Calu3 (cell line): ENCODE measurements at places on chromosomes 7 and 10. TPM values are rescaled to one million over a fixed set of nuclear protein-coding genes. Genes with fewer than 3 reads are reported as not detected.

- no peak for DNase-seq
- H3K4me1 ChIP-seq = no peaks in the 10 kb centered on the region
- no peaks in the 10 kb centered on the region for H3K27me3 ChIP-seq
- H3K27ac ChIP-seq = no peak overlapping the region
- no peak overlapping the region for H3K4me3 ChIP-seq
Measured at GRCh38 chr7:147700702-147701101, 889.9 kb upstream of the C7orf33 start.

GRCh38 chr10:115572740-115573455 lies 479.7 kb downstream of the ATRNL1 start:
- H3K36me3 ChIP-seq = no peaks in the 10 kb centered on the region
- H3K27me3 ChIP-seq = no peaks in the 10 kb centered on the region
- no peak overlapping the region for H3K4me3 ChIP-seq

- H3K4me1 ChIP-seq = no peaks in the 10 kb centered on the region
- no peaks in the 10 kb centered on the region for H3K36me3 ChIP-seq
- H3K27ac ChIP-seq = no peak overlapping the region
- no peak overlapping the region for H3K4me3 ChIP-seq
- DNase-seq = no peak
- H3K27me3 ChIP-seq = peaks cover 13% of the 10 kb centered on the region
Measured at GRCh38 chr7:100779359-100779758, 46.0 kb downstream of the ZAN start.

GRCh38 chr7:138712652-138713051 lies 11.5 kb upstream of the SVOPL start:
- H3K4me3 ChIP-seq = no peak overlapping the region
- H3K36me3 ChIP-seq = no peaks in the 10 kb centered on the region
- no peak overlapping the region for H3K27ac ChIP-seq
- no peak for DNase-seq
- no peaks in the 10 kb centered on the region for H3K4me1 ChIP-seq
- H3K27me3 ChIP-seq = no peaks in the 10 kb centered on the region

DNA sequence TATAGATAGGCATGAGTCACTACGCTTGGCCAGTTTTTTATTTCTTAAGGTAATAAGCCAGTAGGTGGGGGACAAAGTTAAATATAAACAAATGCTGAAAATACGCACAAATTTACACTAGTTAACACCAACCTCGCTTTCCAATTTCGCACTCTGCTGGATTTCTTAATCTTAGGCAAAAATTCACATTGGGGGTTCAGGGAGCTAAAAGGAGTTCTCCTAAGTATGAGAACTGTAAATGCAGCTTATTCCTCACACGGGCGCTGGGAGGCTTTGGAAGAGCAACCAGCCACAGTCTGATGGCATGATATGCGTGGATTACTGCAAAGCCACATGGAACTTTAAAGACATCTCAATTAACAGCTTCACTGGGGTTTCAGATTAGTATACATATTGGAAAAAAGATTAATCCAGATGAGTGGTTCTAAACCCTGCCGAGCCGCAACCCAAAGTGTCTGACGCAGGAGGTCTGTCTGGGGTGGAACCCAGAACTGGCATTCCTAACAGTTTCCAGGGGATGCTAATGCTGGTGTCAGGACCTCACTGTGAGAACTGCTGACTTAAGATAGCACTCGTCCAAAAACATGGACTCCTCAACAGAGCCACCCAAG lies 16.2 kb downstream of the TNS3 start:
- peaks cover 17% of the 10 kb centered on the region for H3K4me1 ChIP-seq
- H3K4me3 ChIP-seq = no peak overlapping the region
- no peak overlapping the region for H3K27ac ChIP-seq
- H3K36me3 ChIP-seq = peaks cover 26% of the 10 kb centered on the region
- H3K27me3 ChIP-seq = no peaks in the 10 kb centered on the region

DNA sequence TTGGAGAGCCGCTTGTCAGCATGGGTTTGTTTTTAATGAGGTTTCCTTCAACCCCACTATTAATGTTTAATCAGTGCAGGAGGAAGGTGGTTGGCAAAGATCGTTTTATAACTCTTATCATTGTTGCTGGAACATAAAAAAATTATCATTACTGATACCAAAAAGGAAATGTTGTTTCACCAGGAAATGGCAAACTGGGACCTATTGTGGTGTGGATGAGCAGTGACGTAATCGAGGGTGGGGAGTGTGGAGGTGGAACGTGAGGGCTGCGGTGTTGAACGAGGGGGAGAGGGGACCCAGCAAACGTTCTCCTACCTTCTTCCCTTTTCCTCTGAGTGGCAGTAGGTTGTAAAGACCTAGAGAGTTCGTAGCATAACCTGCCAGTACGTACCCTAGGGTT lies 71.9 kb upstream of the TOMM7 start:
- H3K27me3 ChIP-seq = no peaks in the 10 kb centered on the region
- peaks cover 35% of the 10 kb centered on the region for H3K4me1 ChIP-seq
- no peak overlapping the region for H3K4me3 ChIP-seq

DNA sequence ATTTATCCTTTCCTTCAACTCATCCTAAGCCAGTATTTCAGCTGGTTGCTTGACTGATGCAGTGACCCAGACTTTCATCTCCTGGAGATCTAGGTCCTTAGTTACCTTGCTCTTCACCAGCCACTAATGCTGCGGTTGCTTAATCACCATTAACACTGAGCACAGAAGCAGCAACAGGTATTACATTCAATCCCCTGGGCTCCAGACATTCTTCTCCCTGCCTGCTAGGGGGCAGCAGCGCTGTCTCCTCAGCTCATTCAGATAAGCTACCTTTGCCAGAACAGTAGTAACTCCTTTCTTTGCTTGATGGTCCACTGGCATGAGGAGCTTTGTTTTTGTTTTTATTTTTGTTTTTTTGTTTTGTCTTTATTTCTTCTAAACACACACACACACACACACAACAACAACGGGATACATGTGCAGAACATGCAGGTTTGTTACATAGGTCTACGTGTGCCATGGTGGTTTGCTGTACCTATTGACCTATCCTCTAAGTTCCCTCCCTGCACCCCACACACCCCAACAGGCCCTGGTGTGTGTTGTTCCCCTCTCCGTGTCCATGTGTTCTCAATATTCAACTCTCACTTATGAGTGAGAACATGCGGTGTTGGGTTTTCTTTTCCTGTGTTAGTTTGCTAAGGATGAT lies 1043.2 kb upstream of the C7orf33 start:
- H3K36me3 ChIP-seq = no peaks in the 10 kb centered on the region
- H3K4me3 ChIP-seq = no peak overlapping the region
- H3K4me1 ChIP-seq = no peaks in the 10 kb centered on the region

DNA sequence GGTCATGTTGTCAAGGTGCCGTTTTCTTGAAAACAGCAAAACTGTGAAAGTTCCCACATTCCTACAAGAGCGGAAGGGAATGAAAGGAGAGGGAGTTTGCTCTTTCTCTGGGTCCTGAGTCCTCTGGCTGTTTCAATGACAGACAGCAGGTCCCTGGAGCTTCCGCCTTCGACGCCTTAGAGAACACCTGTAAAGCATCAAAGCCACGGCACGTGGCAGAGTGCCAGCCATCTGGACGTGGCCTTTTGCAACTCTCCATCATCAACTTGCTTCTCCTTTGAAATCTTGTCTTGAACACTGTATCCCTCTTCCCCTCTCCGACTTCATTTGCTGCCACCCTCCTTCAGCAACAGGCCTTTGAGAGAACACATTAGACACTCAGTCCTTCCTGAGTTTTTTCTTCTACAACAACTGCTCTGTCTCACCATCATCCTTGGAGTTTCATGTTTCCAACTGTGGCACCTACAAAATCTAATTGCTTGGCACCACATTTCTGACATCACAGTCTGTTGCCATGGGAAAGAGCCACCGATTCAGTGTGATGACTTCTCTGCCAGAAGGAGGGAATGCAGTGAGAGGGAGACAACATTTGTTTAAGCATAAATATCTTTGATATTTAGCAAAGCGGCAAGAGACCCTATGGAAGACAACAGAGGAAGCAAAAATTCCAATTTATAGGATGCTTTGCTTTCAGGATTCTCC lies 204.9 kb upstream of the PTER start:
- H3K4me3 ChIP-seq = no peak overlapping the region
- no peak for DNase-seq
- no peaks in the 10 kb centered on the region for H3K27me3 ChIP-seq
- no peak overlapping the region for H3K27ac ChIP-seq

- no peaks in the 10 kb centered on the region for H3K27me3 ChIP-seq
- peak overlapping the region; percentile 50 for H3K27ac ChIP-seq
- DNase-seq = peak; percentile 69
- peaks cover 51% of the 10 kb centered on the region for H3K4me1 ChIP-seq
Measured at GRCh38 chr10:69362471-69362954, 54.2 kb downstream of the TACR2 start.

- no peaks in the 10 kb centered on the region for H3K27me3 ChIP-seq
- no peaks in the 10 kb centered on the region for H3K36me3 ChIP-seq
- H3K4me3 ChIP-seq = no peak overlapping the region
- H3K27ac ChIP-seq = no peak overlapping the region
- no peak for DNase-seq
Measured at GRCh38 chr7:122200888-122201287, 56.8 kb upstream of the AASS start.

- DNase-seq = no peak
- no peaks in the 10 kb centered on the region for H3K27me3 ChIP-seq
Measured at GRCh38 chr10:31426401-31426800, 107.4 kb downstream of the ZEB1 start.

DNA sequence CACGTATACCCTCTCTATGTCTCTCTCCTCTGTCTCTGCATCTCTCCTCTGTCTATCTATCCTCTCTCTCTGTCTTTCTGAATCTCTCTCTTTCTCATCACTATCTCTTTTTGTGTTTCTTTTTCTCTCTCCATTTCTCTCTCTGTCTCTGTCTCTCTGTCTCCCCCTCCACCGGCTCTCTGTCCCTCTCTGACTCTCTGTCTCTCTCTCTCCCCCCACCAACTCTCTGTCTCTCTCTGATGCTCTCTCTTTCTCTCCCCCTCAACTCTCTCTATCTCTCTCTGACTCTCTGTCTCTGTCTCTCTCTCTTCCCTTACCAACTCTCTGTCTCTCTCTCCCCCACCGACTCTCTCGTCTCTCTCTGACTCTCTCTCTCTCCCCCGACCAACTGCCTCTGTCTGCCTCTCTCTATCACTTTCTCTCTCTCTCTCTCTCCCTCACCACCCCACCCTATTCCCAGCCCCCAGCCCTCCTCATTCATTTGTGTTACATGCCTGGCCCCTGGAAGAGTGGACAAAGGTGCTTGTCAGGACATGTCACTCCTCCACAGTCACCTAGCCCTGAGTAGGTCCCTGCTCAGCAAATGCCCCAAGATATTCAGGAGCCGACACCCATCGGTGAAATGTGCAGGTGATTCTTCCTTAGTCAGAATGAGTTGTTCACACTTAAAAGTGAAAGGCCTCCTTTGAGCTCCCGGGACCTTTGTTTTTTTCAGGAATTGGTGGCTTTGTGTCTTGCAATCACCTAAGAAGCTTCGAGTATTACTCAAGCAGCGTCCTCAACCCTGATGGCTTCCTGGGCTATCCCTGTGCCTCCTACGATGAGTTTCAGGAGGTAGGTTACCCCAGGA lies 13.6 kb downstream of the PNLIPRP2 start:
- no peak overlapping the region for H3K4me3 ChIP-seq
- H3K27ac ChIP-seq = no peak overlapping the region
- no peaks in the 10 kb centered on the region for H3K4me1 ChIP-seq
- no peaks in the 10 kb centered on the region for H3K36me3 ChIP-seq

- no peak overlapping the region for H3K27ac ChIP-seq
- DNase-seq = no peak
- no peaks in the 10 kb centered on the region for H3K36me3 ChIP-seq
- H3K4me3 ChIP-seq = no peak overlapping the region
Measured at GRCh38 chr10:69101451-69102095, 13.7 kb downstream of the SRGN start.

- peaks cover 11% of the 10 kb centered on the region for H3K4me1 ChIP-seq
- H3K36me3 ChIP-seq = no peaks in the 10 kb centered on the region
- H3K27me3 ChIP-seq = peaks cover 7% of the 10 kb centered on the region
- H3K27ac ChIP-seq = no peak overlapping the region
- H3K4me3 ChIP-seq = no peak overlapping the region
- no peak for DNase-seq
Measured at GRCh38 chr10:127612-128432, 7.4 kb upstream of the ZMYND11 start.

DNA sequence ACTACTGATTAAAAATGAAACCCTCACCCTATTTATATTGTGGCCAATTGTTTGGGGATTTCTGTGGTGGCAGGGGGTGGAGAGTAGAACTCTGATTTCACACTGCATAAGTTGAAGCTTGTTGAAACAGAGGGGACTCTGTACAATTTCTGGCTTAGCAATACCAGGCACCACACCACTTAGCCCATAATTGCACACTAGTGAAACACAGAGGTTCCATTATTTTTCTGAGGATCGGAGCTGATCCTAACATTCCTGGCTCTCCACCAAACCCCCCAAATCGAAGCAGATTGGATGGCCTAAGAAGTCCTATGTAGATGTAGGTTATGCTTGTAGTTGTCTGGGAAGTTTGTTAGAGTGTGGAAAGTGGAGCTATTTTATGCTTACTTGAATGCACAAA lies 47.0 kb downstream of the PTN start:
- DNase-seq = no peak
- H3K27me3 ChIP-seq = no peaks in the 10 kb centered on the region
- no peaks in the 10 kb centered on the region for H3K36me3 ChIP-seq
- H3K4me3 ChIP-seq = no peak overlapping the region

GRCh38 chr7:13411151-13411550 lies 578.3 kb downstream of the ETV1 start:
- no peaks in the 10 kb centered on the region for H3K27me3 ChIP-seq
- no peak overlapping the region for H3K4me3 ChIP-seq
- DNase-seq = no peak
- no peaks in the 10 kb centered on the region for H3K36me3 ChIP-seq
- no peak overlapping the region for H3K27ac ChIP-seq

GRCh38 chr7:155003092-155003375 lies at the start of gene PAXIP1:
Gene PAXIP1 (minus strand): TSS chr7:155003124. CDS start chr7:155002929, 195 bp downstream.
- peak; percentile 73 for DNase-seq
- no peaks in the 10 kb centered on the region for H3K27me3 ChIP-seq
- H3K4me1 ChIP-seq = no peaks in the 10 kb centered on the region
- H3K36me3 ChIP-seq = peaks cover 32% of the 10 kb centered on the region

PSAP gene
- 840 and 1,050 TPM in 2 replicates for total RNA-seq

TRPV5 gene
- total RNA-seq = not detected in 2 replicates

AGAP6 gene
- 14.5 and 19.2 TPM in 2 replicates for total RNA-seq

PHKG1 gene
- 1.1 and 2.6 TPM in 2 replicates for total RNA-seq

CYCS gene
- 258 and 276 TPM in 2 replicates for total RNA-seq

UTF1 gene
- total RNA-seq = not detected in 2 replicates
